ENCODE measurements at places on chromosomes 12 and 14.

- no peak for DNase-seq
Observed at GRCh38 chr12:10528174-10528953, 22.7 kb downstream of the EIF2S3B start.

DNA sequence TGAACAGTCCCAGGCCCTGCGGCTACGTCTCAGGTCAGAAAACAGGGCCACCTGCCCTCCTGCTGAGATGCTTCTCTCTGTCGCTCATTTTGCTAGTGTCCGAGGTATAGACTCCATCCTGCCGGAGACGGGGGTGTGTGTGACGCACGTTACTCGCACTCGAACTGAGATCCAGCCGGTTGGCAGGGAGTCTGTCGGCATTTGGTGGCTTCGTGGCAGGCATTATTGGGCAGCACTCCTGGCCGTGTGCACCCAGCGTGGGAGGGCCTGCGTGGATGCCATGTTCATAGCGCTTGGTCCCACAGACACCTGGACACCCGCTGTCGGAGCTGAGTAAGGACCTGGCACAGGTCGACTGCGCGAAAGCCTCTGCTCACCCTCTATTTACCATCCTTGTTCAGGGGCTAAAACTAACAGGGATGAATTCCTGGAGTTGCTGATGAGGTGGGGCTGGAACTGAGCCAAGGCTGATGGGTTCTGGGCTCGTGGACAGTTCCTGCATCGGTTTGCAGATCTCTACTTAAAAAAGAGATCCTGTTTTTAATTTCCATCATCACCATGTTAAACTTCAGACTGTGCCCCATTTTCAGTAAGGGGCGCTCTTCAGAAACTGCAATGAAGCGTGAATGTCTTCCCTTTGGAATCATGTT lies 28.6 kb downstream of the AACS start:
- no peak for DNase-seq

DNA sequence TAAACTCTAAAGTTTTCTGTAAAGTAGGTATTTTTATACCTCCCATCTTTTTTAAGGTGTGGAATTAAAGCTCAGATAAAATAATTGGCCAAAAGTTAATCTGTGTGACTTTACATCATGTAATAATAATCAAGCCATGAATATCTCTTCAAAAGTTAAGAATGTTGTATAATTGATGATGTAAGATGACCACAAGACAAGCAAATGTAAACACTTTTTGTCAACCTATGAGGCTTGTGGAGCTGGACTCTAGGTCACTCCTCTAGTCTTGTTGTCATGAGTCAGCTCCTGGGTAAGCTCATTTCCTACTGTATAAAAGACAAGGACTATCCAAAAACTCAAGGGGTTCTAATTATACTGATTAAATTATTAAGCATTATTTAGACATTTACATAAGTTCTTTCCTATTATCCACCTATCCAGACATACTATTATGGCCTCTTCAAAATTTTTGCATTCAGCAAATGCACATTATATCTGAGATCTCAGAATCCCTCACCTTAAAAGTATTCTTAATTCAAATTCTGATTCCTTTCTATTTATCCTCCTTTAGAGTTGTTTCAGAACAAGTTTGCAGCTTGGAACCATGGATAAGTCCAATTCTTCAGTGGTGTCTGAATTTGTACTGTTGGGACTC lies at the start of gene OR4K5:
TSS of gene OR4K5 (plus strand) at position 587 of the 637 bp plus-strand sequence. CDS start at position 587, 0 bp downstream.
- no peak for DNase-seq

DNA sequence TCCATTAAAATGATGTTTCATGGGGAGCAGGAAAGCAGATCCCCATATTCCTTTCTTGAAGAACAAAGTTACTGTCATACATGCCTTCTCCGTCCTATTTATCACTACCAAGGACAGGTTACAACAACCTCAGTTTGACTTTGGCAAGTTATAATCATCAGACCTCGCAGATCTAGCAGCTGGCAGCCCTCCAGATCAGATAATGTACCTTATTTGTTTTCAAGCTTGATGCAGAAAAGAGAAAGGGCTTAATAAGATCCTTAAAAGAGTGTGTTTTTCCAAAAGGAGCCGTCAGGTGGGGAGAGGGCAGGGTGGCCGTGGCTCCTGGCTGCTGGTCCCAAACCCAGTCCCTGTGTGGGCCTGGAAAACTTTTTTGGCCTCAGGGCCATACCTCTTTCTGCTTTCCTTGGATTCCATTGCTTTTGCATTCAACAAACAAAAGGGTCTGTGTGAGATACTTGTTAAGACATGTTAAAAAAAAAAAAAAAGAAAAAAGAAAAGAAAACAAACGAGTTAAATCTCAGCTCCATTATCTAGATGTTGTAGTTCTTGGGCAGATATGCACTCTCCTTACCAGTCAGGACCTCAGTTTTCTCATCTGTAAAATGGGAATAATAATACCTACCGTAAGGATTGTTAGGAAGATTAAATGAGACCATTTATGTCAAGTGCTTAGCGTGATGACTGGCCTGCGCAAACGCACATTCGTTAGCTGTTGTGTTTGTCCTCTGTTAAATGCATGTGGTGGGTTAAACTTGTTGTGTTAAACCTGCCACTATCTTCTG lies 64.6 kb downstream of the B4GALNT3 start:
- DNase-seq = no peak

- no peak for DNase-seq
Observed at GRCh38 chr14:32703183-32703621, 235.5 kb upstream of the NPAS3 start.

GRCh38 chr14:67487937-67488893 lies at the start of gene TMEM229B:
TSS of gene TMEM229B (minus strand) at chr14:67488721. CDS start at chr14:67473923, 14,798 bp downstream.
- DNase-seq = peak; percentile 21

GRCh38 chr12:27101290-27101689 lies 18.9 kb upstream of the C12orf71 start:
- no peak for DNase-seq

- no peak for DNase-seq
Observed at GRCh38 chr12:81252228-81252627, 174.3 kb downstream of the ACSS3 start.

DNA sequence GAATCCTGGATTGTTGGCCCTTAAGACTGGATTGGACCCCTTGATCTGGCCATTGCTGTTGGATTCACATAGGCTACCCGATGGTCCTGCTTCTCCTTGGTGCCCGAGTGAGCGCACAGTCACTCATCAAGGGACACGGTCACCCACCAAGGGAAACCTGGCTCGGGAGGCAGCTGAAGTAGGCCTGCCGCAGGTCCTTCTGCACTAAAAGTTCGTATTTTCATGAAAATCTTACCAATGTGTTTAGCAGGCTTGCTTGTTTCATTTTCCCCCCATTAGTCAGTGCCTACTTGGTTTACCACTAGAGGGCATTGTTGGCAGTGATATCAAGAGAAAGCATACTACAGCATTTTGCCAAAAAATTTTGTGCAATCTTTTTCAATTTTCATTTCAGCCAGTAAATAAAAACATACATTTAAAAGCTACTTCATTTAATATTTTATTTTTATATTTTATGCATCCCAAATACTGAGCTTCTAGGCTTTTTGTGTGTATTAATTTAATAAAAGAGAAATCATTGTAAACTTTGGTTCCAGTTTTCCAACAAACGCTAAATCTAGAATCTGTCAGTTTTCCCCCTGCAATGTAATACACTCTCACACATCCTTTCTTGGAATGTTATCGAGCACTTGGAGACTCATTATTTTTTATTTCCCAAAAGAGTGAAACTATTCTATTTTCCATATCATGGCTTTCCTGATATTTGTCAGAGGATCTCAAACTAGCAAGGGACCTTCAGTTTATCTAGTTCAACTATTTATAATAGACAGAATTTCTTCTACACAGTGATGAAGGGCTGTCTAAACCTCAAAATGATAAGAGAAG lies 116.7 kb downstream of the LMNTD1 start:
- DNase-seq = no peak

GRCh38 chr12:4068981-4069669 lies 195.9 kb upstream of the PARP11 start:
- no peak for DNase-seq

DNA sequence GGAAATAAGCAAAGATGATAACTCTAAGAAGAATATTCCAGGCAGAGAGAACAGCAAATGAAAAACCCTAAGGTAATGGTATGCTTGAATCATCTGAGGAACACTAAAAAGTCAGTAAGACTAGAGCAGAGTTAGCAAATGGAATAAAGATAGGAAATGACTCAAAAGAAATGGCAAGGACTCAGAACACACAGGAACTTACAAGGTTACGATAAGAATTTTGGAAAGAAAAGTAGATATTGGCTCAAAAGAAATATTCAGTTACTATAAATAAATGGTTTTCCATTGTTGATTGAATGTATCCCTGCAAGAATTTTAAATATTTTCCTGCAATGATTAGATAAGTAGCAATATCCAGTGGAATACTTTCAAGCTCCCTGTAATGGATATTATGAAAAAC lies 705.8 kb downstream of the C12orf50 start:
- DNase-seq = no peak

DNA sequence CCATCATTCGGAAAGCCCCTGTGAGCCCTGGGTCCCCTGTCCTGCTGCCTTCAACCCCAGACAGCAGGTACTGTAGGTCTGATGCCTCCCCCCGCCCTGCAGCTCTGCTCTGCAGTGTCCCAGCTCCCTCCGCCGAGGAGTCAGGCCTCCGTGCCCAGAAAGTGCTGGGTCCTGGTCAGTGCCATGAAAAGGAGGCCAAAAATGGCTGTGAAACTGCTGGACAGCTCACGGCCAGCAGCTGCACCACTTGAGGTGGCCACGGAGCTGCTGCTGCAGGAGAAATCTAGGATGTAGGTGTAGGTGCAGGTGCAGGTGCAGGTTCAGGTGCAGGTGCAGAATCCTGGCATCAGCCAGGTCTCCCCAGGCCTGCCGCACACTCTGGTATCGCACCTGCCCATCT lies 196.1 kb downstream of the SLC15A4 start:
- no peak for DNase-seq

DNA sequence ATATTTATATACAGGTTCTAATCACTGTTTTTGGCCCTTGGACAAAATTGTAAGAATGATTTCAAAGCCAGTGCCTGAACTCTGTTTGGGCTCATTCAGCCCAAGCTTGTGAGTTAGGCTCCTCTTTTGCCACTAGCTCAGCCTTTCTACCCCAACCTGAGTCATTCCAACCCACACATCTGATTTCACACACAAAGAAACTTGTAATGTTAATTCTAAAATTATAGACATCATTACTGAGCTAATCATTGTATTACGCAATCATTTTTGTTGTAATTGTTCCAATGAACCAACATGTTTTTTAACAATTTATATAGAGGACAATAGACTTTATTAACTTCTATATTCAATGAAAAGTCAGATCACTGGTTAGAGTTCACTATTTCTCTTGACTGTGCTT lies 441.1 kb downstream of the ETNK1 start:
- DNase-seq = no peak

GRCh38 chr12:124716208-124717130 lies 147.2 kb downstream of the SCARB1 start:
- no peak for DNase-seq

GRCh38 chr12:89700191-89700810 lies 8.3 kb downstream of the ATP2B1 start:
- DNase-seq = no peak

DNA sequence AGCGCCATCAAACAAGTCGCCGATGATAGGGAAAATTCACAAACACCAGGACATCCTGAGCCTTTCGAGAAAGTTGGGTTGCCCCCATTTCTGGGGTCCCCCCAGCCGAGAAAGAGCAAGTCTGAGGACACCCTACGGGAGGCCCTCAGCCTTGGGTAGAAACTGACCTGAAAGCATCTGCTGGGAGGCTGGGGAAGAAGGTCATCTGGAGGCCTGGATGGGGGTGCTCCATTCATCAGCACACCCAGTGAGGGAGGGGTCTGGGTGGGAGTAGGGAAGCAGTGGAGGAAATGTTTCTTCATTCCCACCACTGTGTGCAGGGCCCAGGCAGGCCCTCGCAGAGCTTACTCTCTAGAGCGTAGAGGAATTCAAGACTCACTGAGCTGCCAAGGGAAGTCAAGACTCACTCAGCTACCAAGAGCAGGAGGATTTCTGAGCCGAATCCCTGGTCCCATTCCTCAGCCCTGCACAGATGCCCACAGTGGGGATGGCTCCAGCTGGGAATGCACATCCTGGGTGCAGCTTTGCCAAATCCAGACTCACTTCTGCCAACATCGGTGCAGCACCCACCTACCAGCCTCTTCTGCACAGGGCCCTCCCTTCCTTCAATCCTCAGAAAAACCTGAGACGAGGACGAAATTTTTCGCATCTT lies 38.1 kb downstream of the DIO3 start:
- DNase-seq = no peak

DNA sequence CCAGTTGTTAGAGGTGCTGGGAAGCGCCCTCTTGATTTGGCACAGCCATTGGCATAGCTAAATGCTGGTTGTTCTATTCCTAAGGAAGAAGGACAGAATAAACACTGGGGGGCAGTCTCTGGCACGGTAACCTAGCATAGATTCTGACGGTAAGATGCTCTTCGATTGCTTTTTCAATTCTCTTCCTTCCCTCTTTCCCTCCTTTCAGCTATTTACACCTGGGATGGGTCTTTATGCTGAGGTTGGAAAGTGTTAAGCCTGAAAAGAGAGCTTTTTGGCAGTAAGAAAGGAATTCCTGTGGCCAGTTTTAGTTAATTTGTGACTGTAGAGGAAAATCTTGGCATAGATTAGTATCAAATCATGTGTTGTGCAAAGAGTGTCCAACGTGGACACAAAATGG lies 162.8 kb downstream of the SNAPC1 start:
- no peak for DNase-seq

GRCh38 chr14:102786768-102787167 lies 9.5 kb downstream of the TRAF3 start:
- no peak for DNase-seq

DNA sequence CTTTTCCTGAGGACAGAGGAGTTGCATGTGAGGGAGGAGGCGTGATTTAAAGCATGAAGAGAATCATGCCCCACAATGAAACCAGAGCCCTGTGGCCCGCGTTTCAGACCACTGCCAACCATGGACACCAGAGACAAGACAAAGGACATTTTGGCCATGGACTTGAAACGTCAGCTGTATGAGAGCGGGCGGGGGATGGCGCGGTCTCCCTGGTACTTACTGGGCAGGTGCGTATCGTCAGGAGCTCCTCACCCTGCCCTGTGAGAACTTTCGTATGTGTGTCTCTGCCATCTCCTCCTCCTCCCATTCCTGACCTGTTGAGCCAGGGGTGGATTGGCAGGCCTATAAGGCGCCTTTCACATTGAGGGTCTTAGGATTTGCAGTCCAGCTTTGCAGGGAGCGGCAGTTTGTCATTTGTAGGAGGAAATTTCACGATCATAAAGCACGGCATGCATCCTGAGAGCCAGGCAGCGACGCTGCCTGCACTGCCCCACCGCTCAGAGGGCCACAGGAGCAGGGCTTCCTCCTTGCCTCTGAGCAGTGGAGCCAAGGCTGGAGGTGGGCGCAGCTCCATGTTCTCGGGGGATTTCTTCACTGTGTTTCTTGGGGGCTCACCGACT lies 22.2 kb downstream of the SFSWAP start:
- DNase-seq = no peak

GRCh38 chr12:71392521-71393145 lies 47.0 kb upstream of the LGR5 start:
- DNase-seq = no peak

GRCh38 chr12:71300772-71301675 lies 138.6 kb upstream of the LGR5 start:
- no peak for DNase-seq

DNA sequence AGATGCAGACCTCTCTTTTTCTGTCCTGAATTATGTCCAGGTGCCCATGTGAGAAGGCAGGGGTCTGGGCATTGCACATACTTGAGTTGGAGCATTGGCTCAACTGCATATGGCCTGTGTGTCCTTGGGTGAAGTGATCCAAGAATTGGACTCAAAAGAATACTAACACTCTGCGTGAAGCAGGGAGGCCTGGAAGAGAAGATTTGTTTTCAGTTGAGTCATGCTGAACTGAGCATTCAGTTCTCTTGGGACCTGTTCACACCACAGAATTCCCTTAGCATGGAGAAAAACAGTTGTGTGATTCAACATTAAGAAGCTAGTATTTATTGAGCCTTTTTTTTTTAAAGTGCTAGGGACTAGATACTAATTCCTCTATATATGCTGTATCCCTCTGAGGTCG lies 164.7 kb upstream of the TBX3 start:
- no peak for DNase-seq

Measured in activated gamma-delta T cell (primary cell).